ENCODE measurements at places on chromosomes 6 and 20.

DNA sequence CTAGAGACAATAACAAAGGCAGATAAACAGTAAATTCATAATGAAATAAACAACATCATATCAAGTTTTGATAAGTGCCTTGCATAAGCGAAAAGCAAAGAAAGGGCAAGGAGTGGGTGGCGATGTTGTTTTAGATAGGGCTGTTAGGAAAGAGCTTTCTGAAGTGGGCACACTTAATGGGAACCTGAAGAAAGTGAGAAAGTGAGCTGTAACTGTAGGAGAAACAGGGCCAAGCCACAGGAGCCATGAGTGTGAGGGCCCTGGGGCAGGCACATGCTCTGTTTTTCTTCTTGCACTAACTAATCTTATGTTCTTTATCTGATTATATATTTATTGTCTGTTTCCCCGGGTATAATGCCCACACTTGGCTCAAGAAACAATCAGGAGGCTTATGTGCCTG, 193.4 kb upstream of the SUPT3H start:
- no peak for DNase-seq

DNA sequence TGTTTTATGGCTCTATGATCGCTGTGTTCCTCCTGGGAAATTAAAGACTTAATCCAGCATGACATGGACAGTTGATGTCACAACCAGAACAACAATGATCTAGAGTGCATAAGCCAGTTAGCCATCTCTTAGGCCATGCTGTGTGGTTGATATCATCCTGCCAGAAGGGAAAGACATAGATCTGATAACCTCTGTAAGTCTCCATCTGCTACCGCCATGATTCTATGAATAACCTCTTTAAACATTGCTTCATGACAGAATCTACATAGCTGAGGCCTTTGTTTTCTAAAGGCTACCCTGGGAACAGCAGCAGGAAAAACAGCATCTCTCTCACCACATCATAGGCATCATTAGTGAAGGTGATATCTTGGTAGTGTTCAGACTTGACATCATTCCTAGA, 117.6 kb upstream of the PHACTR1 start:
- no peak for DNase-seq

DNA sequence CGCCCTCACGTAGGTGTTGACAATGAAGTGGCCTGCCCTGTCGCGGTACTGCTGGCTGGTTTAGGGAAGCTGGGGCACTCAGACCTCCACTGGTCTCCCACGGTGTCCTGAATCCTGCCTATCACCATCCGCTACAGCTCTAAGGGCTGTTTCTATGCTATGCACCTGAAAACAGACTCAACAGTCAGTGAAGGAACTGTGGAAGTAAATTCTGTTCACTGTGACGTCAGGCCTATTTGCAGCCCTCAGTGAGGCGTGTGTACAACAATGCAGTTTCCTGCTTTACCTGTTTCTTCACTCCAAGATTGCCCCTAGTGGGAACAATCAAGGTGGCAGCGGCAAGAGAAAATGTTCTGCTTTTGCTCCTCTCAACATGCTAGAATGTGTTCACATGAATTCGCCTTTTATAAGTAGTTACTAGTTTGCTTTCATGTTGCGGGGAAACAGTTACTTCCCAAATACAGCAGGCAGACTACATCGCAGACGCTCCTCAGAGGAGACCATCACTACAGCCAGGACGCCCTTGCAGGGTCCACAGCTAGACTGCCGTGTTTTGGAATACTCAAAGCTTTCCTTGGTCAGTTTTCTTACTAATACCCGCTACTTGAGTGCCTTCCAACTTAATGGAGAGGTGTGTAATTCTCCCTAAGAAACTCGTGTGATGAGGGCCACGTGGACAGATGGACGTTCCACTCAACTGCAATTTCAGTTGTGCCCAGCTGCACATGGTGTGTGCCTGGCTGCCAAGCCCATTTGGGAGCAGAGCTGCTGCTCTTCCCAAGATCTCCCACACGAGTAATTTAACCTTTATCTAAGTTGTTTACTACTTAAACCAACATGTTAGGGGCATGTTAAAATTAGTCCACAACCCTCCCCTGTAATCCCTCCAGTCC, 25.4 kb downstream of the DIDO1 start:
- no peak for DNase-seq

DNA sequence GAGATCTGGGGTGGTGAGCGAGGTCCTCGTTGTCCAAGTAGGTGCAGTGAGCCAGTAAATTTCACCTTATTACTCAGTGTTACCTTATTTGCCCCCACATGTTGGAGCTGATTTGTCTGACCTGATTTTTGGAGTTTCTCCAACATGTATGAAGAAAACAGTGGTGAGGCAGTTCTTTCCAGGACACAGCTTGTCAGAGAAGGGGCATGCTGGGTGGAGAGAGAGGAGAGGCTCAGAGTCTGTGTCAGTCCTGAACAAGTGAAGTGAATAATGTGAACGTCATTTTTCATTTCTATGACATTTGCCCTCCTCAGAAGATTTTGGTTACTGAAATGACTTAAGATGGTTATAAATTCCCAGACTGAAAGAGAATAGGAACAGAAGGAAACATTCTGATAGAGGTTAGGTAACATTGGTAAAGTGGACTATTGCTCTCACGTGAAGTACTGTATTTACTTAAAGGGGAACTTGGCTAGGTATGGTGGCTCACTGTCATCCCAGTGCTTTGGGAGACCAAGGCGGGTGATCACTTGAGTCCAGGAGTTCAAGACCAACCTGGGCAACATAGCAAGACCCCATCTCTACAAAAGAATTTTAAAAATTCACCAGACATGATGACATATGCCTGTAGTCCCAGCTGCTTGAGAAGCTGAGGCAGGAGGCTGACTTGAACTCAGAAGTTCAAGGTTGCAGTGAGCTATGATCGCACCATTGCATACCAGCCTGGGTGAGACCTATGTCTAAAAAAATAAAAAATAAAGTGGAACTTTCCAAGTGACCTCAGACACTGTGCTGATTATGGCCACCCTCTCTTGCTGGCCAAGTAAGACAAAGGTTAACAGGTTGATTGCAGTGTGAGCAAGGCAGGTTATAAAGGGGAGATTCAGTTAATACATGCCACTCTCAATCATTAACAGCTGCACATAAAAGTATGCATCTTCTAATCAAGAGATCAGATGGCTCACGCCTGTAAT, 184.3 kb downstream of the EDN1 start:
- no peak for DNase-seq

DNA sequence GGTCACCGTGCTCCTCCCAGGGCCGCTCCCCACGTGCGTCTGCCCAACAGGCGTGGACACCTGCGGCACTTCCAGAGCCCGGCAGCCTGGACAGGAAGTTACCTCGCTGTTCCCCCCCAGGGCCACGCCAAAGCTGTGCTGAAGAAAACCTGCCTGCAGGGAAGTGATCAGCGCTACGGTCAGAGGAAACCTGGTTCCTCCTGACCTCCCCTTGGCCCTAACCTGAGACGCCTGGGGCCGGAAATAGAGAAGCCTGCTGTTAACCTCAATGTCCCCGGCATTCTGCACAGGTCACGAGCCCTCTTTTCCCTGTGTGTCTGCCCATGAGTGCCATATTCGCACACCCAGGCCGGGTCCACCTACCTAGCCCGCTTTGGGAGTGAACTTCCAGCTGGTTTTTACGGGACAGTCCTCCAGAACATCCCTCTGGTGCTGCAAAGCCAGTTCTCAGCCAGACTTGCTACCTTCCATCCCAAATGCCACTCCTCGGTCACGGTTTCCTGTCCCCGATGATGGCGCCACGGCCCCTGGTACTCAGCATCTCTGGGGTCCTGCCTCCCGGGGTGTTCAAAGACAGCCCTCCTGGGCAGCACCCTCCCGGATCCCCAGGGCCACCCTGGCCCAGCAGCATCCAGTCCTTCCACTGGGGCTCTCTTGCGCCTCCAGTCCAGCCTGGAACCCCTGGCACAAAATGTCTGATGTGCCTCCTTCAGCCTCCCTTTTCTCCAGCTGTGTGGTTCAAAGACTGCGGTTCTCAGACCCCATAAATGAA, 12.0 kb upstream of the IRF4 start:
- DNase-seq = no peak

DNA sequence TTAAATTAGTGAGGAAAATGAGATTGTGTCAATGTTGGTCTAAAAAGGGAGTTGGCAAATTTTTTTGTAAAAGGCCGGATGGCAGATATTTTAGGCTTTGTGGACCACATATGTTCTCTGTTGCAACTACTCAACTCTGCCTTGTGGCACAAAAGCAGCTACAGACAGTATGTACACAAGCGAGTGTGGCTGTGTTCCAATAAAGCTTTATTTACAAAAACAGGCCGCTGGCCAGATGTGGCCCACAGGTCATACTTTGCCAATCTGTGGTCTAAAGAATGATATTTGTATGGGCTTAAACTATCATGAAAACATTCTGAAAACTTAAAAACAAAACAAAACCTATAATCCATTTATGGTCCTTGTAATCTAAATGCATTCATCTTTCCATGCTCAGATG, 228.3 kb downstream of the CLIC5 start:
- no peak for DNase-seq

- DNase-seq = no peak
These were observed 109.3 kb downstream of the CDC5L start for GRCh38 chr6:44496665-44497369.
